ENCODE measurements at places on chromosomes 12 and 14. TPM values are rescaled to one million over a fixed set of nuclear protein-coding genes. Genes with fewer than 3 reads are reported as not detected.

Gene NPFF
- not detected for total RNA-seq

Gene NCOR2
- total RNA-seq: 159 TPM

Gene NYNRIN
- not detected for total RNA-seq

Gene SUSD6
- 40.9 TPM for total RNA-seq

Gene GALNT8
- 0.52 TPM for total RNA-seq

- DNase-seq: no peak
Observed at GRCh38 chr12:112964067-112964670, 14.2 kb upstream of the OAS2 start.

DNA sequence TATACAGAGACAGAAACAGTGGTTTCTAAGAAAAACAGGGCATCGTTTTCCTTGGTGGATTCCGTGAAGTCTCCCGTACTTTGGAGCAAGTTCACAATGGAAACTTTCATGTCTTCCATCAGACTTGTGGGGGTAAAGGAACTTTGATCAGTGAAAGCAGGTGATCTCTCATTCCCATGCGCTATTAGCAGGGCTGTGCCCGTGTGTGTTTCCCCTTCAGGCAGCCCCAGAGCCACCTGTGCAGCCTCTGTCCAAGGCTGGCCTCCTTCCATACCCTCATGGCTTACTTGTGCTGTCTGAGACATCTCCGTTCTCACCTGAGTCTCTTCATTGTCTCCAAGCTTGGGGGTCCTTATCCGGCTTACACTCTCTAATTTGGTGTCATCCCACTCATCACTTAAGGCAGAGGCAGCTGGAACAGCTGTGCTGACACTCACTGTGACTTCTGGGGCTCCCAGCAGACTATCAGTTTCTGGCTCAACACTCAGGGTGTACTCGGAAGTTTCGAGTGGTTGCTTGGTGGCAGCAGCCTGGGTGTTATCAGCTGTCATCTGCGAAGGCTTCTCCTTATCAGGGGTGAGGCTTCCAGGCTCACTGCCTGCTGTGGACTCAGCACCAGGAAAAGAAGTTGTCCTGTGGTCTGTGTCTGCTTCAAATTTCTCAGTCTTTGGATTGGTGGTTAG lies 13.8 kb downstream of the ARMH4 start:
- no peak for DNase-seq

- DNase-seq: no peak
Observed at GRCh38 chr14:55816225-55816624, 236.2 kb downstream of the KTN1 start.

- DNase-seq: no peak
Observed at GRCh38 chr12:66717036-66717673, 38.3 kb upstream of the GRIP1 start.

- DNase-seq: peak; percentile 46
Observed at GRCh38 chr14:104239861-104240301, 101.5 kb downstream of the KIF26A start.

- DNase-seq: no peak
Observed at GRCh38 chr12:42789808-42790760, 200.5 kb upstream of the PRICKLE1 start.

DNA sequence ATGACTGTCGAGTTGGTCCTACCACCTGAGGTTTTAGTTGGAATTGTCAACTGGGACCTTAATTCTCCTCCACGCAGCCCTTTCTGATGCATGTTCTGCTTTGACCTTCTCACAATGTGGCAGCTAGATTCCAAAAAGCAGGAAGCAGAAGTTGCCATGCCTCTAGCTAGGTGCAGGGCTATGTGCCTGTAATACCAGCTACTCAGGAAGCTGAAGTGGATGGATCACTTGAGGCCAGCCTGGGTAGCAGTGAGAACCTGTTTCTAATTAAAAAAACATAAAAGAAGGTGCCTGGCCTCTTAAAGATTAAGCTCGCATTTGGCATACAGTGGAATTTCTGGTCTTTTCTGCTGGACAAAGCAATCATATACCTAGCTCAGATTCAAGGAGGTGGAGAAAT lies 77.1 kb downstream of the FGD4 start:
- DNase-seq: no peak

DNA sequence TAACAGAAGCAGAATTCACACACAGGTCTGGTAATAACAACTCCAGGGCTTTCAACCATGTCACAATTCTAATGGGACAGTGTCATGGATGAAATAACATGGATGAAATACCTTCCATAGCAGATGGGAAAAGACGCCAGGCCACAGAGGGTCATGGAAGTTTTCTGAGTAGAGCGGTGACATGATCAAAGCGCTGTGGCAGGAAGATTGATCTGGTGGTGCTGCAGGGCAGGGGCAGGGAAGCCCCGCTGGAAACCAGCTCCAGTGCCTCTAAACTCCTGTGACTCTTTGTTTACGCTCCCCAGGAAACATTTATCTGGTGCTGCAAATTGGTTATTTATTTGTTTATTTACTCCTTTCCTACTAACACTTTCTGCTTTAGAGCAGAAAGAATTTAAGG lies 108.3 kb upstream of the HMGA2 start:
- no peak for DNase-seq

GRCh38 chr14:91872517-91873470 lies 5.5 kb upstream of the TC2N start:
- DNase-seq: peak; percentile 53

DNA sequence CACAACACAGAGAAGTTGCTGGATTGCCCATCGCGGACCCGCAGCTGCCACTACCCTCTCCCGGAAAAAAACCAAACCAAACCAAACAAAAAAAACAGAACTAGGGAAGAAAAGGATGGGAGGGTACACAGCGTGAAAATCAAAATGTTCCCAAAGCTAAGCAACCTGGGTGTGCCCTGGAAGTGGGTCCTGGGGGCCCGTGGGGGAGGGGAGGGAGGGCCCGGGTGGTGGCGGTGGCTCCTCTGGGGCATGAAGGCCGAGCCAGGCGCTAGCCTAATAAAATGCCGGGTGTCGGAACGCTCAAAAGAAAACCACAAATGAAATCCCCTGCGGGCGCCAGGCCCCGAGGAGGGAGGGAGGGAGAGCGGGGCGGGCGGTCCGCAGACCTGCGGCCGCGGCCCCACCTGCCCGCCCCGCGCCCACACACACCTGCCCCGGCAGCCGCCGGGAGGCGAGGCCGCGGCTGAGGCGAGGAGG lies 787 bp downstream of the HECTD4 start:
- peak; percentile 68 for DNase-seq

DNA sequence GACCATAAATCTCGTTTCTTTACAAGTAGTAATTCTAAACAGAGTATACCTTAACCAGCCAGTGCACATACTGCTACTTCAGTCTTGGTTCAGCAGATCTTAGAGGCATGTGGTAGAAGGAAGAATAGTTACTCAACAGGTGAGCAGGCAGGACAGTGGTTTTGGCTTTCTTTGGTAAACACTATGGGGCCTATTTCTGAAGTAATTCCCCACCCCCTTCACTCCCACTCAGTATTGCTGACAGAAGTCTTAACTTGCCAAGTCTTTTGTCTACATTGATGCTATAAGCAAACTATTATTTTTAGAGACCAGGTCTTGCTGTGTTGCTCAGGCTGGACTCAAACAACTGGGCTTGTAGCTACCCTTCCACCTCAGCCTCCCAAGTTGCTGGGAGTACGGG lies 68.5 kb downstream of the FBXO34 start:
- no peak for DNase-seq

DNA sequence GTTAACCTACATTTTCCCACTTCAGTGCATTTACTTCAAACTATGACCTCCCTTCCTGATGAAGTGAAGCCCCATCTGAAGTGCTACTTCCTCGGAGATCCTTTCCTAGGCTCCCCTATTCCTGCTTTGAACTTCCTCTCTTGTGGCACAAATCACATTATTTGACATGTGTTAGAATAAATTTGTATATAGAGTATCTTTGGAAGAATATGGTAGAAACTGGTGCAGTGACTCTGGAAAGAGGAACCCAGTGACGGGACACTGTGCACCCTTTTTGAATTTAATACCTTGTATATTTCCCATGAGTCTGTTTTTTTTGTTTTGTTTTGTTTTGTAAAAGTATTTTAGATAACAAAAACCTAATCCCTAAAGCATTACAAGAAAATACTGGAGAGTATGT lies 66.4 kb upstream of the SRSF5 start:
- no peak for DNase-seq

- peak; percentile 55 for DNase-seq
Observed at GRCh38 chr12:71780237-71780822, 25.7 kb downstream of the RAB21 start.

DNA sequence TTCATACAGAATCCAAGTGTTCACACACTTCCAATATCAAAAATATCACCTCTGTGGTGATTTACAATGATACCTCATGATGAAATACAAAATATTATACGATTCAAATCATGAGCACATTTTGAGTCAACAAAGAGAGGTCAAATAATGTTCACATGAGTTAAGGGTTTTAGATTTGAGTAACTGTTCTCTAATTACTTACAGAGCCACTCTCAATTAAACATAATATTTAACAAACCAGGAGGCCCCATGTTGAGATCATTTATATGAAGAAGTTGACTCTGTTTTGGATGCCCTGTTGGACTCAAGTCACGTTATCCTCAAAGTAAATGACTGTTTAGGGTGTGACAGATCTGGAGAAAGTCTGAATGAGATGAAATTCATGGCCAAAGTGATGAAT lies 53.5 kb downstream of the NUAK1 start:
- no peak for DNase-seq

- no peak for DNase-seq
Observed at GRCh38 chr14:85517114-85517688, 12.7 kb upstream of the FLRT2 start.

DNA sequence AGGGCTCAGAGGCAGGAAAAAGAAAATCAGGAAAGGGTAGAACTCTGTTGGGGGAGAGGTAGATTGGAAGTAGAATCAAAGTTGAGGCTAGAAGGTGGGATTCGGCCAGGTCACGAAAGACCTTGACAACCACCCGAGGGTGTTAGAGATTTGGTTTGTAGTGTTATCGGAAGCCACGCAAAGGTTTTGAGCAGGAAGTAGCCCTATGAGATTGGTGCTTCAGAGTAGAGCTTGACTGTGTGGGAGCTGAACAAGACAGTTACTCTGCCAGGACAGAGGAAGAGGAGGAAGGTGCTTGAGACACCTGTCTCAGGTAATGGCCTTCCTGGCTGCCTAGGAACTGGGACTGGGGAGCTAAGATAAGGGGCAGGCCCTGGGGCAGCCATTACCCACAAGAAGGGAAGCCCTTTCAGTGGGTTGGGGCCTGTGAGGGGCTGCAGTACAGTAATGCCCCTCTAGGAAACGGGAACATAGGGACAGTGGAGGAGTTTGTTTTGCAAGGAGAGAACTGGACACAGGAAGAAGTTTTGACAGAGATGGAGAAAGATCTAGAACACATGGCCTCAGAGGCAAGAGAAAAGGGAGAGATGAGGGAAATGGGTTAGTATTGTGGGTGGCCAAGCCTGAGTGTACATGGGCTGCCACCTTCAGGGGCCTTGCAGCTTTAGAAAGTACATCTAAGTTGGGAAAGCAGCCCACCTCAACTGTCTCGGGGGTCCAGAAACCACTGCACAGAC lies 73.5 kb downstream of the RIN3 start:
- DNase-seq: no peak

GRCh38 chr14:31300296-31300695 lies 92.7 kb upstream of the HECTD1 start:
- no peak for DNase-seq

DNA sequence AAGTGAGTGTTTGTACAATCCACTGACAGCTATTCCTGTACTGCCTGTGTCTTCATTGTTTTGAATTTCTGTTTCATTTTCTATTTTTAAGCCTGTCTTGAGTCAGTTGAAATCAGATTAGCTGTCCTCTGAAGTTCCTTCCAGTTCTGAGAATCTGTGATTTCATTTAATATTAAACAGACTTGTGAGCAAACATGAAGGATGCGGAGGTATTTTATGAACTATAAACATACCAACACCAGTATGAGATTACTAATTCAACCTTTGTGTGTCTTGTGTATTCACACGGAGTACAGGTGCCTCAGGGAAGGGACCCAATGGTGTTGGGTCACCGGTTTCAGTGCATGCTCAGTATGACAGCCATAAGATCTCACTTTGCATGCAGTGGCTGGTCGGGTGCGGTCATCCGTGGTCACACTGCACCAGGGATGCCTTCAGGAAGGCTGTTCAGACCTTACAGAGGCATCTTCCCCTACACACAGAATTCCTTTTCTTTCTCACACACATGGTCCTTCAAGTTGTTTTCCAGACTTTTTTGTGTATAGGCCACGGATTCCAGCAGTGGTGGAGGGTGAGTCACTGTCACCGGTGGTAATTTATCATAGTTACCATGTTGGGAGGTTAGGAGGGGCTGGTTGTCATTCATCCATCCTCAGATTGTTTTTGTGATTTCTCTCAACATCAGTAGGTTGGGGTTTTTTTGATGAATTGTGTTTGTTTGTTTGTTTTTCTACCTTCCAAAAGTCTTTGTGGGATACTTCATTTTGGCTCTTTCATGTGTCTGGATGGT lies 103.0 kb upstream of the SFSWAP start:
- DNase-seq: no peak

GRCh38 chr14:80847070-80847469 lies 94.5 kb downstream of the CEP128 start:
- DNase-seq: no peak

DNA sequence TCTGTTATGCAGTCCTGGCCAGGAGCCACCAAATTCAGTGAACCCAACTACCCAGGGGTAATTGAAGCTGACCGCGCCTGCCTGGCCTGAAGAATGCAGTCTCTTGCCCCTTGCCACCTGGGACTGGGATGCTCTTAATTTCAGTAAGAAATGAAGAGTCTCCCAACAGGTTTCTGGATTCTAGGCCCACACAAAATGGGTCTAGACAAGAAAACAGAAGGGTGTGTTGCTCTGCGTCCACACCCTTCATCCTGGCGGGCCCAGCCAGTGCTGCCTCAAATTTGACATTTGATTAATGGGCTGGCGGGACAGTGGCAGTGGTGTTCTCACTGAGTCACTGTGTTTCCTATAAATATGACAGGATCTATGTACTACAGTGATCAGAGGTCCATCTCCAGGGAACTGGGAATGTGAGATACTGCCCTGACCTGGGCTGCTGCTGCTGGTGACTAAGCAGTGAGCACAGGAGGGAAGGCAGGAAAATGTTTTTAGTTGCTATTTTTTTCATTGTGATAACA lies 6.5 kb downstream of the TMEM253 start:
- no peak for DNase-seq

DNA sequence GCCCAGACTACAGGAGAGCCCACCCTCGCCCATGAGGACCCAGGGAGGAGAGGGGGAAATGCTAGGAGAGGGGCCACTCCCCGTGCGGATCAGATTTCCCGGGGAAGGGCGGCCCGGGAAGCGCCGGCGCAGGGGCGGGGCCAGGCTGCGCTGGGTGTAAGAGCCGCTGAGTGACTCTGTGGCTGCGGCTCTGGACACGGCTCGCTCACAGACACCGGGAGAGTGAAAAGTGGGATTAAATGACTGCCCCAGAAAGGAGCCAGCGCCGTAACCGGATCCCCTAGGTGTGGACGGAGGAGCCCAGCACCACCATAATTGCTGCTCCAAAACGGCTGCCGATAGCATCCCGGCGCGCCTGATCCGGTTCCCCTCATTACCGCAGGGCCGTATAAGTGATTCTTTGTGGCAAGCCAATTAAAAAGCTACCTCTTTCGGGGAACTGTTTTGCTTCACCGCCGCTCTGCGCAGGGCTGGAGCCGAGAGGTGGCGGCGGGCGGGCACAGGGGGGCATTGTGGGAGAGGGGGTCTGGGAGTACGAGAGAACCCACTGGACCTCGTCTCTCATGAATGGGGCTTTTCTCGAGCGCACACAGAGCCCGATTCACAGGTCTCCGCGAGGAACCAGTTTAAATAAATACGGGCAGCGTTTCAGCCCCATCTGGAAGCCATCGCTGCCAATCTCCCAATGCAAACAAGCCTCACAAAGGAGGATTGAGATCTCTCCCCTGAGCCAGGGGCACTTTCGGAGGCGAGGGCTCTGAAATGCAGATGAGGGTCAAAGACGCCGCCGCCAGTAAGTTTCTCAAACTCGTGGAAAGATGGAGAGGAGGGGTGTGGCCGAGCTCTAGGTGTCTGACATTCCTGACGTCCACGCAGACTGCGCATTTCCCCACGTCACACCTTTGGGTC lies 2.5 kb downstream of the COL2A1 start:
- DNase-seq: no peak
